ENCODE measurements at places on chromosomes 5 and 9.

DNA sequence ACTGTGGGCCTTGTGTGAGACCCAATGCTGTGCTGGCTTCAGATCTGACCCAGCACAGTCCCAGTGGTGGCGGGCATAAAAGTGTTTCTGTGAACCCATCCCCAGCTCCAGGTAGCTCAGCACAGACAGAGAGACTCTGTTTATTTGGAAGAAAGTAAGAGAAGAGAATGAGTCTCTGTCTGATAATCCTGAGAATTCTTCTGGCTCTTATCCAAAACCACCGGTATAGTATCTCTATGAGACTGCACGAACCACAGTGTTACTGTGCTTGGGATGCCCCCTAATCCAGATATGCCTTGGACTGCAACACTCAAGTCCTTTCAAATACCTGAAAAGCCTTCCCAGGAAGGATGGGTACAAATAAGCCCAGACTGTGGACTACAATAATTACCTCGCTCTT is 1660.8 kb upstream of the ACO1 start:
- DNase-seq: no peak

DNA sequence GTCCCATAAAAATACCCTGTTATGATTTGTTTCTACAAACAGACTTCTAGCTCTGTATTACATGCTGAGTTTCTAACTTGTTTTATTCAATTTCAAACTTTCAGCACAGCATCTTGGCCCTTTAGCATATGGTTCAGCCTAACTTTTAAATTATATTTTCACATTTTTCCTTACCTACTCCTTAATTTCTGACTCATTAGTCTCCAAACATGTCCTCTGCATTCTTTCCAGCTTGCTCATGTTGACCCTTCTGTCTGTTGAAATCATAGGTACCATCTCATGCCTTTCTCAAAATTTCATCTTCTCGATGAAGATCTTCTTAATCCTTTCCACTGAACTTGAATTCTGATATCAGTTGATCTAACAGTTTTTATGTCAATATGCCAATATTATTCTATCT is 200.9 kb upstream of the RIOK2 start:
- no peak for DNase-seq

GRCh38 chr5:27742805-27743204 is 704.4 kb upstream of the CDH9 start:
- DNase-seq: no peak

DNA sequence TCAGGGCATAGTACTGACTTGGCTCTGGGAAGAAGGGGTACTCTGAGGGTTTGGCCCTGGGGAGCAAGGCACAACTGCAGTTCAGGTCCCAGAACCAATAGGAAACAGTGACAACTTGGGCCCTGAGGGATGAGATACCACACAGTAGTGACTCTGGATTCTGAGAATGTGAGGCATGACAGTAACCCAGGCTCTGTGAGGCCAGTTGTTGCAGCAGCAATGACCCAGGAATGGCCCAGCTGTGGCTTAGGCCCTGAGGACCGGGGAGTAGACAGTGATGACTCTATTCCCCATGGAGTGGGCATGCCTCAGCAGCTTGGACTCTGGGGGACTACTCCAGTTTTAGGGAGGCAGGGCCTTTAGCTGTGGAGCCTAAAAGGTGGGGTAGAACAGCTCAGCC is 21.5 kb upstream of the NFIL3 start:
- DNase-seq: no peak

GRCh38 chr5:110048491-110048890 is 358.8 kb downstream of the MAN2A1 start:
- DNase-seq: no peak

DNA sequence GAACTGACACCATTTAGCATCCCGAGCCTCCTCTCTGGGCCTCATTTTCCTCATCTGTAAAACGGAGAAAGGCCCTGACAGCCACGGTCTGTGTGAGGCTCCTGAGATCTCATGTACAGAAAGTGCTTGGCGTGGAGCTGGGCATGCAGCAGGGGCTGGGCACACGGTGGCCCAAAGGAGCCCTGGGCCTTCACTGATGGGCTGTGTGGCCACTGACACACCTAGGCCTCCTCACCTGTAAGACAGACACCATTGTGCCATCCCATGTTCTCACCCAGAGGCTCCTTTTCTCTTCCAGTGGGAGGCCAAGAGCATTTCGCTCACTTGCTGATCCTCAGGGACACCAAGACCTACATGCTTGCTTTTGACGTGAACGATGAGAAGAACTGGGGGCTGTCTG is 1.6 kb downstream of the ORM1 start:
- DNase-seq: no peak
